ENCODE measurements at places on chromosomes 5 and 9.

DNA sequence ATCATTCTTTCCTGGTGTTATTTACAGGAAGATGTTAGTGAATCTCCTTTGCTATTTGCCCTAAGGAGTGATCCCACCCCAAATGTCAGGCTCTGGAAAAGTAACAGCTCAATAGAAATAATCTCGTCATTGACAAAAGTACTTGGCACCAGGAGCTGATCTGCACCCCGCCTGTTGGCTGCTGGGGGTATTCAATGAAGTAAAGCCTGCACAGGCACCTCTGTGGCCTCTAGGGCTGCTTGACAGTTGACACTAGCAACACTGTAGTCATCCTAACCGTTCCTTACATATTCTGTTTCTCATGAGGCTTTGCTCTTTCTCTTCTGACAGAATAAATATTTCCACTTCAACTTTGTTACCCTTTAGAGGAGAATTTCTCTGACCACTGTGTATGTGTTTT, 103.4 kb downstream of the DOCK2 start:
- no peak for DNase-seq

DNA sequence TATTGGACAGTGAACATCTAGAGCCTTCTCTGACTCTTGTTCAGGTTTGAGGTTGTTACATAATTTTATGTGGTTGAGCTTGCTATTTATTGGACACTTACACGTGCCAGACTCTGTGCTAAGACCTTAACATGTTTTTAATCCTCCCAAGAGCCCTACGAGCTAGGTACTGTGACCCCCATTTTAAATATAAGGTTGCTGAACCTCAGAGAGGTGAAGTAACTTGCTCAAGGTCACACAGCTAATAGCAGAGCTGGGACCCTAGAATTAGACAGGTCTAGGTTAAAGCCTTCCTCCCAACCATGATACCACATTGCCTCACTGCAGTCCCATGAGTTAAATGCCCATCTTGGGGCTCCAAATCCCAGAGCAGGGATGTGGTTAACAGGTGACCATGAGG, 135.7 kb upstream of the PITX1 start:
- DNase-seq, result no peak

DNA sequence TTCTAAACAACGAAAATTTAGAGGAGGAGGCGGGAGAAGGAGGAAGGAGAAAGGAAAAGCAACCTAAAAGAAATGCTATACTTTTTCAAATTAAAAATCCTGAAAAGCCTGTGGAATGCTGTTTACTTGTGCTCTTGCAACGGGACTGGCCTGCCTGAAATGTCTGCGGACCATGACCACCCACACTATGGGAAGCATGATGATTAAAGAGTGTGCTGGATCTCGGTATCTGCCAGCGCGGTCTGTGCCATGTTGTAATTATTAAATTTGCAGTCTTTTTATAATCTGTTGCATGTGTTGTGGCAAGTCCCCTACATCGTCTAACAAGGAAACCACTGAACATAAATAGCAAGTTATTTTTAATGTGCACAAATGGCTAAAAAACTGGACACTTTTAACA, 111.4 kb downstream of the FANCC start:
- DNase-seq, result peak; percentile 72

- DNase-seq, result no peak
Measured at GRCh38 chr9:124969401-124969800, 28.5 kb upstream of the GOLGA1 start.

GRCh38 chr9:92668746-92669526, 995 bp downstream of the IPPK start:
- peak; percentile 75 for DNase-seq

- peak; percentile 5 for DNase-seq
Measured at GRCh38 chr5:88269222-88269771, 652 bp upstream of the TMEM161B start.

GRCh38 chr5:76691467-76692273, 24.3 kb upstream of the F2R start:
- peak; percentile 66 for DNase-seq

DNA sequence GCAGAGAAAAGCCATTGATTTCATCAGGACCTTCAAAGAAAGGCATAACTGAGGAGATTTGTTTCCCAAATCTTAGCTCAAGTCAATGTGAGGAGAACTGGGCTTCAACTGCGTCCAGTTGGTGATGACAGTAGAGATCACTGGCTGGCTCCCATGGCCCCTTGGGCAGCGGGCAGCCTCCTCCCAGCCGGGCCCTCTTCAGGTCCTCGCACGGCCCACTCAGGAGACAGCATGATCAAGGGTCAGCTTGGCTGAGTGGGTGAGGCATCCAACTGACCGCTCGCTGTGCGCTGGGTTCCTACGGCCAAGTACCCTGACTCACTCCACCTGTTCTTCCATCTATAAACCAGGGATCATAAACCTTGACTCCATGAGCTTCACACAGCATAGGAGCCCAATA, 274.0 kb downstream of the NSG2 start:
- no peak for DNase-seq
